NCI-H2227 treated with DMSO at 0.1 percent for 48 hours (cell line): ENCODE measurements at places on chromosomes 16 and 17.

DNA sequence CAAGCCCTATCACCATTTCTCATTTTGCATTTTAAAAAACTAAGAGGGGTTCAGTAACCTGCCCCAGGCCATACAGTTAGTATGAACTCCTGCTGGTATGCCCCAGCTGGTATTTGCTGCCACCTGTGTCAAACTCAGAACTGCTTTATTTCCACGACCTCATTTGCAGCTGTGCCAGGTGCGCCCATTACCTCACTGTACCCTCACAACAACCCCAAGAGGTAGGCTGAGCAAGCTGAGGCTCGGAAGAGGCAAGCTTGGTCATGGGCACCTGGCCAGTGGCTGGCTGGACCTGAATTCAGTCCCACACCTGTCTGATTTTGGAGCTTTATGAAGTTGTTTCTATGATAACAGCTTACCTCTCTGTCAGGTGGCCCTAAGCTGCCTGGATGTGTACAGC, 7.6 kb downstream of the EPN2 start:
- no peak for DNase-seq

DNA sequence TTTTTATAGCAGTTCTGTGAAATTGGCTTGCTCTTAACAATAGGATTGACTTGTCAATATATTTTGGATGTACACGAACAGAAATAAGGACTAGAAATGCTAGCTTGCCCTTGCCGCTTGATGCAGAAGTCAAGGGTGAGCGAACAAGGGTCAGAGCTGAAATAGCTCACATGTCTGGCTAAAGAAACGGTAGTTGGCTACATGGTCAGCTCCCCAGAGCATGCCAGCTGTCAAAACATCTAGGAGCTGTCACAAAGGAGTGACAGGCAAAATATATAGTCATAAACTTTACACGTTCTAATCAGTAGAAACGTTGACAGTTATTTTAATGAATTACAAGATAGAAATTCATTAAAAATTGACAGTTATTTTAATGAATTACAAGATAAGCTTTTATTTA, 2.9 kb upstream of the MEIOB start:
- DNase-seq = no peak

DNA sequence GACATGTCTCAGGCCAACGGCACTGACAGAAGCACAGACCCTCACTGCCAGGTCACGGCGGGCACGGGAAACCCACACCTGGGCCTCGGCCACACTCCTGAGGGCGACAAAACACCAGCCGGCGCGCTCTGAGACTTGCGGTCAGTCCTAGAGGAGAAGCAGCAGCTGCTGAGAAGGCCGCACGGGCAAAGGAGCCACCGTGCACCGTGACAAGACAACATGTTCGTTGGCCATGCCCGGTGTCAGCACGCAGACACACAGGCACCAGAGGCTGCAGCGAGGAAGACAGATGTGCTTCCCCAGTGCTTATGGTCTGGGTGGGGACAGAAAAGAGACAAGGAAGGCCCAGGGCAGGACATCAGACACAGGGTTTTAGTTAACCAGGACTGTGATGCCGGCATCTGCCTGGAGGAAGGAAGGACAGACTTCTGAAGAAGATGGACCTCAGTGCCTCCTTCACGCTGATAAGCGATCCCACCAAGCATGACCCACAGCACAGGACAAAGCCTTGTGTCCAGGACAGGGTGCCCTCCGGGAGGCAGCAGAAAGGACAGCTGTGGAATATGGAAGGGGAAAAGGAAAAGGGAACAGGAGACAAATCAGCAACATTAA, 84.0 kb downstream of the ANKRD11 start:
- no peak for DNase-seq

- no peak for DNase-seq
These were observed 4.8 kb downstream of the NEK8 start for GRCh38 chr17:28733346-28733745.

DNA sequence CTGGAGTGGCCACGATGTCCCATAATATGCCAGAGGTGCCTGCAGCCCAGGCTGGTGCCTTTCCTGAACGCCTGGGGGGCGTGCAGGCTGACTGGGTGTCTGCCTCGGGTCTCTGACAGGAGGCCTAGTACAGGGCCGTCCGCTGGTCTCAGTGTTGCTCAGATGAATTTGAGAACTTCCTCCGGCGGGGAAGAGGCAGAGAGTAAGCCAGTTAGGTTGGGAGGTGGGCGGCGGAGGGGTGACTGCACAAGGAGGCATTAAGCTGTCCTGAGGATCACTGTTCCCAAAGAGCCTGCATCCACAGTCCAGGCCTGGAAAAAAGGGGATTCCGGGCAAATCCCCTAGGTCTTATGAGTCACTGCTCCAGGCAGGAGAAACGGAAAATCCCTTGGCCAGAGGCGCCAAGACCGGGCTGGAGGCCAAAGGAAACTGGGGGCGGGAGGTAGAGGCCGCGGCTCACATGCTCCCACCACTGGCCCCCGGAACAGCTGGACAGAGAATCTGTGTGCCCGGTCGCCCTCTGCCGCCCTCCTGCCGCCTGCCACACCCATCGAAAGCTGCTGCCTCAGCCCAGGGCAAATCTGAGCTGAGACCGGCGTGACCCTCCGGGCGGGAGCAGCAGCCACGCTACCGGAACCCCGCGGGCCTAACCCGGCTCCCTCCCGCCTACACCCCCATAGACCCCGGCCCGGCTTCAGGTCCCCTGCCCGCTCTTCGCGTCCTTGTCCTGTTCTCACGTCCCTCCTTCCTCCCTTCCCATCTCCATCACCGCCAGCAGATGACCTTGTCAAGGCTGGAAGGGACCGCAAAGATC, 1.2 kb downstream of the TRIM47 start:
- no peak for DNase-seq

GRCh38 chr16:86892509-86892908, 314.2 kb downstream of the FOXL1 start:
- DNase-seq = no peak

DNA sequence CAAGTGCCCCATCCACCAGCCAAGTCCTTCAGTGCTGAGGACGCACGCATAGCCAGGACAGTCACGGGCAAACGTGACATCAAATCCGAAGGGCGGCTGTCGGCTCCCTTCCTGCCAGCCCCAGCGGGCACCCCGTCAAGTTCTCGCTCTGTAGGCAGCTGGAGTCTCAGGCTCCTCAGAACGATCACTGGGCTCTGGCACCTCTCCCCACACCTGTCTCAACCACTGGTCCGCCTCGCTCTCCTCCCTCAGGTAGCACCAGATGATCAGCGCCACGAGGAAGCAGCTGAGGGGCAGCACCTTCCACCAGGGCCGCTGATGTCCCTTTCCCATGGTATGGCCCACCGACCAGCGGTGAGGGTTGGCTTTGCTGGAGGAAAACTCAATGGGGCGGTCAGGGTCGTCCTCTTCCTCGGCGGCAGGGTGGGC, 422 bp downstream of the UQCC4 start:
- DNase-seq = no peak

DNA sequence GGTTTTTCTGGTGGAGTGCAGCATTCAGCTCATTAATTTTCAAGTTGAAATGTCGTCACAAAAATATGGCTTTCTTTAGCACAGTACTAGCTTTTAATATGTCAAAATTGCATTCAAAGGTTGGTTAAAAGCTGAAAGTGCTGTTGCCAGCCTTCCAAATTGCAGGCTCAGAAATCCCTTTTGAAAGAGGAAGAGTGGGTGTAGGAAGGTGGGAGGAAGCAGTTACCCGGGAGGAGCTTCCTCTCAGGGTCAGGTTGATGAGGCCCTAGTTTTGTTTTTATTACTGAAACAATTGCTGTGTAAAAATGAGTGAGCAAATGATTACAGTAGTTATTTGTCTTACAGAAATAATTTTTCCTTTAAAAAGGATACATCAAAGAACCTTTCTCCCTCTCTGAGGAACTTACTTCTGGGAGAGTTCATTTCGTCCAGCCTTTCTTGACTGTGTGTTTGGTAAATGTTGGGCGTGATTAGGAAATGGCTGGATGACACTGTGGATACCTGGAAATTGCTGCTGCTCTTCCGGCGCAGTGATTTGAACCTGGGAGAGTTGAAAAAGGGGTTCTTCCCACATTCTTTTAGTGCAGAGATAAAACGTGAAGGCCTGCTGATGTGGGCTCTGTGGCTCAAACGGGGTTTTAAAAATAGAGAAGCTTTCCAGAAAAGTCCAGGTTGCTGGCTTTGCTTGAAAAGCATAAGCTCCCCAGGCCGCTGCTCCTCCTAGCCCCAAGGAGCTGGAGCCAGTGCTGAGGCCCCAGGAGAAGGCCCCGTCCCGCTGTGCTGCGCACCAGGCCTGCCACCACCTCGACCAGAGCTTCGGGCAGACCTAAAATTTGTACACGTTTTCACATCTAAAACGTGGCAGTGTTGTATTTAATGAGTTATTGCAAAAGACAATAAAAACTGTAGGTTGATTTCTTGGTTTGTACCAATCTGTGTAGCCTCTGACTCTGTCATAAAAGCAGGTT, 41.7 kb downstream of the SEC14L1 start:
- no peak for DNase-seq

GRCh38 chr17:39026980-39027451, 59.8 kb upstream of the FBXO47 start:
- peak; percentile 10 for DNase-seq

GRCh38 chr17:73902416-73903181, 258.4 kb upstream of the SDK2 start:
- peak; percentile 72 for DNase-seq

DNA sequence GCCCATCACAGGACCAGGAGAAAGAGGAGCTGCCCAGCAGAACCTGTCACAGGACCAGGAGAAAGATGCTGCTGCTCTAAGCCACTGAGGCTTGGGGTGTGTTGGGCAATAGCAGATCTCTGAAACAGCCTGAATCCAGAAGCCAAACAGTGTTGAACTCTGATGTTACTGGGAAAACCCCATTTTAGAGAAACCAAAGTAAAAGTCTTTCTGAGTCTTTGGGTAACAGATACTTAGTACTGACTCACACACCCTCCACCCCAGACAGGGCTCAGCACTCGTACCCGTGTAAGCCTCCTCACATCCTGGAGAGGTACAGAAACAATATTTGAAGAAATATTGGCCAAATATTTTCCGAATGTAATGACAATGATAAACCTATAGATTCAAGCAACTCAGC, 82.8 kb upstream of the GNG13 start:
- no peak for DNase-seq

DNA sequence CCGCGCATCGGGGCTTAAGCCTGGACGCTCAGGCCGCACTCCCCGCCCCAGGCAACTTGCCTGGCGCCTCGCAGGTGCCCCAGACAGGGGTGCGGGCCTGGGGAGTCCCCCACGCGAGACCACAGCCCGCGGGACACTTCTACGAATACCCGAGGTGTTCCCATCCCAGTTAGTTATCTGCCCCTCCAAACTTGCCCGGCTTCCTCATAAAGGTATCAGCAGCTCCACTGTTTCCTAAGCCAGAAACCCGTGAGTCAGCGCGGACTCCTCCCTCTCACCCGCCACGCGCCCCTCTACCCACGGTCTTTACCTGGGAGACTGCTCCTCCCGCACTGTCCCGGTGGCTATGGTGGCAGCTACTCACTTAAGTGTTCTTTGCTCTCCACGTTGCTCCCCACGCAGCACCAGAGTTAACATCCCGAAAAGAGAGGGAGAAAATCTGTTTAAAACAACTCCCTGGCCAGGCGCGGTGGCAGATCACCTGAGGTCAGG, 1.0 kb upstream of the CREBBP start:
- DNase-seq = no peak

- no peak for DNase-seq
These were observed 8.6 kb downstream of the SLC47A2 start for GRCh38 chr17:19707728-19708221.

GRCh38 chr17:31373150-31374093, 18.1 kb upstream of the RAB11FIP4 start:
- DNase-seq = no peak

- DNase-seq = no peak
These were observed 50.1 kb downstream of the GTF3C1 start for GRCh38 chr16:27499659-27500055.

- no peak for DNase-seq
These were observed 5.8 kb upstream of the C17orf99 start for GRCh38 chr17:78140169-78141051.

DNA sequence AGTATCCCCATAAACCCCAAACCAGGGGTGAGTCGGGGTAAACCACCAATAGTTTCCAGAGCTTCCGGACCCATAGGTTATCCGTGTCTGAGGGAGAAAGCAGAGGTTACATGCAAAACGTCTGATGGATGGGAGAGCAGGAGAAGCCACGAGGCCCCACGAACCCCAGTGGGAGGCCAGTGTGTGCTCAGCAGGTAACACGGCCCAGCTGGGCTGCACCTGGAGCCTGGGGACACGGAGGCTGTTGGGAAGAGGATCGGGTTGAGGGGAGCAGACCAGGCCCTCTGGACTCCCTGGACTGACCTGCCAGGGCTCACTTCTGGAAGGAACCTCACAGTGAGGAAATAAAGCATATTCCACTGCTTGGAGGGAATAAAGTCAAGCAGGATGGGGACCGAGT, 78.1 kb downstream of the SEC14L1 start:
- no peak for DNase-seq

DNA sequence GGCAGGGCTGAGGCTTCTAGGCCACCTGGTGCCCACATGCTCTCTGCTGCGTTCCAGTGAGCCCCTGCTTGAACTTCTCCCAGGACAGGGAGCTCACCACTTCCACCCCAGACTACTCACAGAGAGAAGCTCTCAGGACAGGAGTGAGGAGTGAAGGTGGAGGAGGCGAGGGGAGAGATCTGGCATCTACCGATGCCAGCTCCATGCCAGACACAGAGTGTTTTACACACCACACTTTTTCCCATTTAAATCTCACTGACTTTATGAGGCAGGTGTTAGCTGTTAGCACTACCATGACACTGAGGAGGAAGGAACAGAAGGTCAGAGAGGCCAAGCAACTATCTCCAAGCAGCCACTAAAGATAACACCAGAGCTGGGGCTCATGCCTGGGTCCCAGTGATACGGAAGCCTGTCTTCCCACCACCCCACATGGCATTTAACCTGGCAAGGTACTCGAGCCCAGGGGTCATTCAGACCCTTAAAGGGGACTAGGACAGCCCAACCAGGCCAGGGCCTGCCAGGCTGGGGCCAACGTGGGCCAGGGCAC, 6.8 kb downstream of the FAM83G start:
- no peak for DNase-seq

- DNase-seq = peak; percentile 47
These were observed 636 bp downstream of the WWOX start for GRCh38 chr16:78100112-78100467.

GRCh38 chr17:76147211-76148014, 6.4 kb upstream of the FOXJ1 start:
- peak; percentile 21 for DNase-seq

- no peak for DNase-seq
These were observed 25.1 kb downstream of the CHCT1 start for GRCh38 chr17:60447375-60447774.

- no peak for DNase-seq
These were observed 190.9 kb upstream of the CHMP6 start for GRCh38 chr17:80800481-80801391.

GRCh38 chr17:170130-170670, 11.2 kb downstream of the DOC2B start:
- no peak for DNase-seq

- no peak for DNase-seq
These were observed 5.1 kb downstream of the ERBB2 start for GRCh38 chr17:39704821-39705551.

- DNase-seq = peak; percentile 58
These were observed 6.0 kb downstream of the CPSF4L start for GRCh38 chr17:73255671-73256181.
